Activated CD4-positive, alpha-beta T cell treated with anti-CD3 and anti-CD28 coated beads for 24 hours (primary cell): ENCODE measurements at places on chromosomes 4 and X.
A peak's percentile ranks its signal among the peaks of the same experiment; 100 is the strongest.

GRCh38 chr4:8914461-8915171, 43.0 kb upstream of the HMX1 start:
- DNase-seq = no peak

DNA sequence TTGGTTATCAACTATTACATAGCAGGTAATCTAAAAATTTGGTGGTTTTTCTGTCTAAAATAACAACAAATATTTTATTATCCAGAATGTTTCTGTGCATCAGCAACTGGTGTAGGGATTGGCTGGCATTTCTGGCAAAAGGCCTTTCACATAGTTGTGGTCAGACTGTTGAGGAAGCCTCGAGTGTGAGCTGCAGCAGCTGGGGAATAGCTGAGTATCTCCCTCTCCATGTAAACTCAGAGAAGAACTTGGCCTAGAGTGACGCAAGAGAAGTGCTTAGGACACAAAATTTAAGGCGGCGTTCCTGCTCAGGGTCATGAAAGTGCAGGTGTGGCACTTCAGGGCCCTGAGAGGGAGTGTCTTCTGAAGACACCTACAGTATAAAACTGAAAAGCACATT, 558.9 kb downstream of the SPOCK3 start:
- no peak for DNase-seq

DNA sequence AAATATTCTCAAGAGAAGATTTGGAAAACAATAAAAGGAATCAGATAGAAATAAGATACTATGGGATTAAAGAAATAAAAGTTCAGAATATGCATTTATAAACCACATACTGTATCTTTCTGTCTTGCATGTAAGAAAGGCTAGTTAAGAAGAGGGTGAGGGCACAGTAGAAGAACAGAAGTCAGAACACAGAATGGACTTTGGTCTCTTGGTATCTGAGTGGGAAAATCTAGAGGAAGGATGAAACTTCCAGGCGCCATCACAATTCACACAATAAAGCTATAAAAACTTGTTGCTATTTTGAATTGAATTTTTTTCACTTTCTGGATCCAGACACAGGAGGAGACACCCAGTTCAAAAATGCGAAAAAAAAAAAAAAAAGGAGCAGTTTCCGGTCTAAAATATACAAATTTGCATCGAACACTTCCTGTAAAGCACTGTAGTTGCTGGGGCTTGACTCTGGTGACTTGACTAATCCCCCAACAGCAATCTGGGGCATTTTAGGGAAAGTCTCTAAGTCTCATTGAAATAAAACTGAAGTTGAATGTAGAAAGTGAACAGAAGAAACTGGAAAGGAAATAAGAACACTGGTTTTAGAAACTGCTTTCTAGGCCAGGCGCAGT, 8.1 kb upstream of the NAAA start:
- no peak for DNase-seq

GRCh38 chr4:108619372-108620100, 840 bp upstream of the RPL34 start:
- DNase-seq = no peak

- DNase-seq = no peak
These were observed 77.7 kb downstream of the ZNF827 start for GRCh38 chr4:145860897-145861296.

DNA sequence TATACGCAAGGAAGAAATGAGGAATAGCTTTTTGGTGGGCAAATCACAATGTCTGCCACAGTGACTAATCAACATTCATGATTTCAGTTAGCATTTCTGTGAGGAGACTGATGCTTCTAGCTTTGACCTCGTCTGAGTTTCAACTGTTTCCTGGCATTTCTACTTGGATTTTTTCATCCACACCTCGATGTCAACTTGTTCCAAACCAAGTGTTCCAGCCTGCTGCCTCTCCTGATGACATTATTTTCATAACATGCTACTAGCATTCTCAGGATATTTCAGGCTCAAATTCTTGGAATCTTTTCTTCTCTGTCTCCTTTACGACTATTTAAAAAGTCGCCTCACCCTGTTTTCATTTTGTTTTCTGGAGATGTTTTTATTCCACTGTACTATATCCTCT, 90.3 kb upstream of the TEX13D start:
- DNase-seq = no peak

DNA sequence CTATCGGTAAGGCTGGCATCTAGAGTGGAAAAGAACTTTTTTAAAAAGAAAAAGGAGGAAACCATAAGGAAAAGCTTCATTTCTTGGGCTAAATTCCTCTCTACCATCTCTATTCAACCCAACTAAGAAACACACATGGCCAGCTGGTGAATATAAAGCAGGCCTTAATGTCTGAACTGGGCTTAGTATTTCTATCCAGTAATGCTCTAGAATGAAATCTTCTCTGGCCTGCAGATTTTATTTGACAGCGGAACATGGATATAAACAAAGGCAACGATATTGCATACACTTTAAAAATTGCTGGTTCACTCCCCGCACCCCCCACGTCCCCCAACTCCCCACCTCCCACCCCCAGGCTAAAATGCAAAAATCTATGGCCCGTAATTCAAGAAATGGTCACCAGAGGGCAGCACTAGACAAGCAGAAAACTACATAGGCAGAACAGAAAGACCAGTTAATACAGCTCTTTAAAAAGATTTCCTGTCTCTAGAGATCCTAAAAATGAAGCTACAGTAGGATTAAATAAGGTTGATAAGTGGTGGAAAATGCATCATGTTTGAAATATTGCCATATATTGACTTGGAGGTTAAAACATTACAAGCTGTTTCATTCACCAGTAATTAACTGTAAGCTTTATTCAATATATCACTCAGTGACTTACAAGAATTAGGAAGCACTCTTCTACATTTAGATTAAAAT, 155.2 kb upstream of the GALNT7 start:
- peak; percentile 42 for DNase-seq
